Uterus (tissue), 4 donors: ENCODE measurements at places on chromosomes 12 and 14. TPM values are rescaled to one million over a fixed set of nuclear protein-coding genes. Genes with fewer than 3 reads are reported as not detected.
A peak's percentile ranks its signal among the peaks of the same experiment; 100 is the strongest.

DAAM1 gene
- 52.4 TPM for total RNA-seq

CD27 gene
- not detected for total RNA-seq

CELA1 gene
- not detected for total RNA-seq

PRB2 gene
- total RNA-seq, result not detected

TOMM20L gene
- 18.7 TPM for total RNA-seq

SLC7A7 gene
- total RNA-seq, result 5.9 TPM

DNA sequence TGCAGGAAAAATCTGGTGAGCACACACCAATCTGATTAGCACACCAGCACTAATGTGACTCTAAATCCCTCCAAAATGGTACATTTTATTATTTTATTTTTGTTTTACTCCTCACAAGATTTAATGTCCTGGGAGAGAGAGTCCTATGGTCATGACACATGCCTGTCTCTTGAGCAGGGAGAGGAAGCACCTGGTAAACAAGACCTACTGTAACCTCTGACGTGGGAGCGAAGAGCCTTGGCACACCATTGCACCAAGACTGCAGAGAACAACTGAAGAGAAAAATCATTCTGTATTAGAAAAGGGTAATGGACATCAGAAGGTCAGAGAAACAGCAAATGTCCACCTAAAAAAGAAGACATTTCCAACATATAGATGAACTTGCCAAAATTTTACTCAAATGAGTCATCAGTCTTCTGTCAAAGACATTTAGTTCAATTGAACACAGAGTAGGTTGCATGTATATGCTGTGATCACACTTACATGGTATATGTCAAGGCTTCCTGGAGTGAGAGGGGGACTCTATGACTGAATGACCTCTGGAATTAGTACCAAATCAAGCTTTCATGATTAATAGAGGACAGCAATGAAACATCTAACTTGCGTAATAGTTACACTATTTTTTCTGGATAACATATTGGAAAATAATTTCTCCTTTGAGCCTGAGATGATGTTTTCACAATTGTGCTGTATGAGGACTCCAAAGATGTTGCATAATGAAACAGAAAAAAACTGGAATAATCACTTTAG, 186.9 kb upstream of the FLRT2 start:
- DNase-seq, result no peak
- H3K4me1 ChIP-seq, result no peaks in the 10 kb centered on the region
- H3K4me3 ChIP-seq, result no peak overlapping the region
- H3K27ac ChIP-seq, result no peak overlapping the region
- H3K27me3 ChIP-seq, result no peaks in the 10 kb centered on the region
- no peaks in the 10 kb centered on the region for H3K36me3 ChIP-seq

GRCh38 chr12:98618952-98619351, 25.5 kb downstream of the SLC25A3 start:
- H3K4me3 ChIP-seq, result no peak overlapping the region
- H3K36me3 ChIP-seq, result no peaks in the 10 kb centered on the region
- no peak overlapping the region for H3K27ac ChIP-seq
- H3K4me1 ChIP-seq, result no peaks in the 10 kb centered on the region
- H3K27me3 ChIP-seq, result no peaks in the 10 kb centered on the region
- no peak for DNase-seq

- peaks cover 9% of the 10 kb centered on the region for H3K4me1 ChIP-seq
- H3K27ac ChIP-seq, result no peak overlapping the region
- DNase-seq, result peak; percentile 48
- no peaks in the 10 kb centered on the region for H3K27me3 ChIP-seq
- H3K36me3 ChIP-seq, result no peaks in the 10 kb centered on the region
Measured at GRCh38 chr12:53743266-53744129, 8.3 kb downstream of the CISTR start.

DNA sequence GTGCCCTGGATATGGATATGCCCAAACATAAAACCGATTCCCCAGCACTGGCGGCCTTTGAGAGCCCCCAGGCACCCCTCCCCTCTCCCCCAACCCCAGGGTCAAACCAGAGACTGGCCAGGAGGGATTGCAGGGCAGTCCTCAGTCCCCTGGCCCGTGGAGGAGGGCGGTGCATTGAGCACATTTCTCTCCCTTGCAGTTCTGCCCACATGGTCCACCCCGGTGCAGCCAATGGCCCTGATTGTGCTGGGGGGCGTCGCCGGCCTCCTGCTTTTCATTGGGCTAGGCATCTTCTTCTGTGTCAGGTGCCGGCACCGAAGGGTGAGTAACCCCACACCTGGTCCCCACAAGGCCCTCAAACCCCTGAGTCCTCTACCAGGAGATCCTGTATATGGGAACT, 3.4 kb upstream of the GPR162 start:
- DNase-seq, result no peak
- no peaks in the 10 kb centered on the region for H3K36me3 ChIP-seq
- H3K4me3 ChIP-seq, result no peak overlapping the region
- no peak overlapping the region for H3K27ac ChIP-seq

DNA sequence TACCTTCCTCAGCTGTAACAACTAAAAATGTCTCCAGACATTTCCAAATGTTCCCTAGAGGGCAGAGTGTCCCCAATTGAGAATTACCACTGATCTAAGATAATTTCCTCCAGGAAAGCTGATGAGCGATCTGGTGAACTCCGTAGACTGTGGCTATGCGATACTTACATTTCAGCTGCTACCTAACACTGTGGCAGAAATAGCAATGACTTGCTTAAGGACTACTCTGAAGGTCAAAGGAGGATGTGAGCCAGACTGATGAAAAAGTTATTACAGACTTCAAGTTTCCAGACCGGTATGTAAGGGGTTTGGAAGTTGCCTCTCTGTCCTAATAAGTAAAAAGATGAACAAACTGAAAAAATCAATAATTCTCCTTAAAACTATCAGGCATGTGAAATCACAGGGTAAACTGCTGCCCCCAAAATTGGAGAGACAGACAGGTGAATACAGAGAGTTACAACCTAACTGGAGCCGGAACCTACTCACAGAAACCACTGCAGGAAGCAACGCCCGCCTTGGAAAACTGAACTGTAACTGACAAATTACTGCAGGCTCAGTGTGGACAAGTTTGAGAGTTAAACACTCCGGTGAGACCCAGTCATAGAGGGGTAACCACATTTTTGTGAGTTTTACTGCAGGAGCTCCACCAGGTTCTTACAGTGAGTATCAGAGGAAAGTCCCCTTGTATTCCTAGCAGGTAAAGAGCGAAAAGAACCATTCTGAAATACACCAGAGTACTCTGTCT, 60.0 kb upstream of the PARP11 start:
- H3K4me3 ChIP-seq, result no peak overlapping the region
- no peaks in the 10 kb centered on the region for H3K27me3 ChIP-seq
- no peak for DNase-seq
- H3K36me3 ChIP-seq, result no peaks in the 10 kb centered on the region
- H3K4me1 ChIP-seq, result no peaks in the 10 kb centered on the region

GRCh38 chr12:116599285-116600136, 40.3 kb downstream of the MAP1LC3B2 start:
- H3K4me3 ChIP-seq, result peak overlapping the region; percentile 20
- H3K4me1 ChIP-seq, result peaks cover 4% of the 10 kb centered on the region
- no peaks in the 10 kb centered on the region for H3K27me3 ChIP-seq

- DNase-seq, result no peak
- H3K36me3 ChIP-seq, result no peaks in the 10 kb centered on the region
- no peak overlapping the region for H3K4me3 ChIP-seq
- H3K27ac ChIP-seq, result no peak overlapping the region
- peaks cover 47% of the 10 kb centered on the region for H3K27me3 ChIP-seq
Measured at GRCh38 chr12:53924521-53925405, 13.9 kb upstream of the HOXC13 start.

GRCh38 chr12:58681730-58682129, 238.6 kb downstream of the LRIG3 start:
- no peak for DNase-seq
- H3K36me3 ChIP-seq, result no peaks in the 10 kb centered on the region
- no peak overlapping the region for H3K4me3 ChIP-seq
- H3K27me3 ChIP-seq, result no peaks in the 10 kb centered on the region

- no peak overlapping the region for H3K4me3 ChIP-seq
- H3K27me3 ChIP-seq, result no peaks in the 10 kb centered on the region
- no peak overlapping the region for H3K27ac ChIP-seq
- no peaks in the 10 kb centered on the region for H3K36me3 ChIP-seq
- no peaks in the 10 kb centered on the region for H3K4me1 ChIP-seq
- no peak for DNase-seq
Measured at GRCh38 chr12:89618113-89618862, 90.3 kb downstream of the ATP2B1 start.

DNA sequence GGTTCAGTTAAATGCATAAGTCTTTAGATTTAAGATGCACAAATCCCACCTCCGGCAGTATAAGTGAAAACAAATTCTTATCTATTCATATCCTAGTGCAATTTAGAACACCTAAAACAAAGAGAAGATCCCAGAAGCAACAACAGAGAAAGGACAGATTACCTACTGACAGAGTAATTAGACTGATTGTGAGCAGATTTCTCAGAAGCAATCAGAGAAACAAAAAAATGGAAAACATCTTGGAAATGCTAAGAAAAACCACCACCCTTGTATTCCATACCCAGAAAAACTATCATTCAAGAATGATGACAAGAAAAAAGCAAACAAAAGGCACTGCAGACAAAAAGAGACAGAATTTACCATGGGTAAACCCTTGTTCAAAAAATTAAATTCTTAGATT, 47.6 kb upstream of the SELPLG start:
- H3K4me1 ChIP-seq, result peaks cover 13% of the 10 kb centered on the region
- no peak for DNase-seq
- H3K4me3 ChIP-seq, result no peak overlapping the region

GRCh38 chr12:110698171-110698902, 9.4 kb upstream of the HVCN1 start:
- H3K4me1 ChIP-seq, result no peaks in the 10 kb centered on the region
- peak; percentile 81 for DNase-seq

- H3K36me3 ChIP-seq, result no peaks in the 10 kb centered on the region
- H3K4me3 ChIP-seq, result no peak overlapping the region
- no peaks in the 10 kb centered on the region for H3K4me1 ChIP-seq
- no peak for DNase-seq
- no peaks in the 10 kb centered on the region for H3K27me3 ChIP-seq
Measured at GRCh38 chr12:43550831-43551271, 1.2 kb downstream of the ADAMTS20 start.

- no peak overlapping the region for H3K27ac ChIP-seq
- H3K4me1 ChIP-seq, result no peaks in the 10 kb centered on the region
Measured at GRCh38 chr12:20155374-20155773, 213.0 kb upstream of the PDE3A start.

- no peaks in the 10 kb centered on the region for H3K27me3 ChIP-seq
- H3K4me3 ChIP-seq, result no peak overlapping the region
- no peaks in the 10 kb centered on the region for H3K36me3 ChIP-seq
- no peak for DNase-seq
Measured at GRCh38 chr12:44833561-44833960, 42.6 kb downstream of the NELL2 start.

DNA sequence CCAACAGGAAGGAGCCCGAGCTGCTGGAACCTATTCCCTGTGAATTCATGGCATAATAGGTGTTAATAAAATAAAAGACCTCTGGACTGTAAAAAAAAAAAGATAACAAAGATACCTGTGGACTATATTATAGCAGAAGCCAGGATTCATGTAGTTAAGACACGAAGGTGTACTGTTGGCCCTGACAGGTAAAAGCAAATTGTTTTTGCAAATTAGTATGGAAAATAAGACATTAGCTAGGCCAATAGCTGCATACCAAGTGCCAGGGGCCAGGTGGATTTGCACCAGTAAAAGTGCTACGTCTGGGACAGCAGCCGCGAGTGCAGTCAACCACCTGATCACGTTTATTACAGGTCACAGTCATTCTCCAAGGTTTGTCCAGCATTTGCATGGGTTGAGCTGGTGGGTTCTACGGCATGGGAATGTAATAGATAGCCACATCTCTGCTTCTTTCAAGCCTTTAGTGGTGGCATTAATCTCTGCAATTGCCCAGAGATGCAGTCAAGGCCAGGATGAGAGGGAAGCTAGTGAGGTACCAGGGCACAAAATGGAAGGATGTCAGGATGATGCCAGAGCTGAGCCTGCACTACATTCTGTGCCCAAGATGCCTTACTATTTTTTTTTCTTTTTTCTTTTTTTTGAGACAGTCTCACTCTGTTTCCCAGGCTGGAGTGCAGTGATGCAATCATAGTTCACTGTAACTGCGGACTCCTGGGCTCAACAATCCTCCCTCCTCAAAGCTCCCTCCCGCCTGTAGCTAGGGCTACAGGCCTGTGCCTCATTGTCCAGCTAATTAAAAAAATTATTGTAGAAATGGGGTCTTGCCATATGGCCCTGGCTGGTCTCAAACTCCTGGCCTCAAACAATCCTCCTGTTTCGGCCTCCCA, 26.3 kb downstream of the TNFAIP2 start:
- no peaks in the 10 kb centered on the region for H3K36me3 ChIP-seq
- H3K27me3 ChIP-seq, result no peaks in the 10 kb centered on the region
- no peak for DNase-seq
- no peaks in the 10 kb centered on the region for H3K4me1 ChIP-seq

GRCh38 chr14:63891148-63891975, 38.6 kb downstream of the SYNE2 start:
- peak overlapping the region; percentile 59 for H3K27ac ChIP-seq
- no peaks in the 10 kb centered on the region for H3K36me3 ChIP-seq
- no peaks in the 10 kb centered on the region for H3K4me1 ChIP-seq

DNA sequence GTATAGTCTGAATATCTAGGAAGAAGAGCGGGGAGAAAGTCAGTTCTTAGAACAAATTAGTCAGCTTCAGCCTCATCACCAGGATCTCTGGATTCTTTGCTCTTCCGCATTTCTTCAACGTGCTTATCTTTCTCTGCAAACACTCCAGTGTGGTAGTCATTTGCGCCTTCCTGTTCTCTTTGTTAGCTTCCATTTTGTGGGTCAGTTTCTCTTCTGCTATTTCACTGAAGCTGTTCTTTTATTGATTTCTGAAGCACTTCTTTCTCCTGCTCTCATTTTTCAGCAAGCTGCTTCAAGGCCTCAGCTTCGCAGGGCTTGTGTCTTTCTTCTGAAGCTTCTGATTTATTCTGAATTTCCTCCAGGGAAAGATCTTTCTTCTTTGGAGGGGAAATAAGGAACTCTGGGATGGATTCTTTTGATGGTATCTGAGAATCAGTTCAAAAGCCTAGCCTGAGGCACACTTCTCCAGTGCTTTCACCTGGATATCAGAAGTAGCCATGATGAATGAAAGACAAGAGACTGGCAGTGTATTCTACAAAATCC, 13.5 kb downstream of the AMN1 start:
- DNase-seq, result no peak
- H3K4me1 ChIP-seq, result no peaks in the 10 kb centered on the region
- no peaks in the 10 kb centered on the region for H3K27me3 ChIP-seq
- no peak overlapping the region for H3K4me3 ChIP-seq
- no peaks in the 10 kb centered on the region for H3K36me3 ChIP-seq

DNA sequence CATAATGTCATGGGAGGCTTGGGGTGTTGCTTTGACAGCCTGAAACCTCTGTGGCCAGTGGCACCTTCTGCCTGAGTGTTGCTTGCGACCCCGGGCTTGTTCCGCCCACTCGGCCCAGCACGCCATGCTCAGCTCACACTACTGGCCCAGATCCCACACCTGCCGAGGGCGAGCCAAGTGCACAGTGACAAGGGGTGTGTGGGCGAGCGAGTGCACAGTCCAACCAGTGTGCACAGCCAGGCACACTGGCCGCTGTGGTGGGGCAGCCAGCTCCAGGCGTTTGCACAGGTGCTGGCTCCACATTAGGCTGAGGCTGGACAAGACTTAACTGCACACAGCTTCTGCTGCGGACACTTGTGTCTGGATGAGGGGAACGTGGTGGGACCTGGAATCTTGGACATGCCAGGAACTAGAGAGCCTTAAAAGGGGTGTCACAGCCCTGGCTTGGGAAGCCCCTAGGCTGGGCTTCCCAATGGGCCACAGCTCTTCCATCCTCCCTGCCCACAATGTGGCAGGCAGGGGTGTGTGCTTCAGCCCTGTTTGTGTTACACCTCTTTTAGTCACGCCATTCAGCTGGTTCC, 609.2 kb upstream of the FOXG1 start:
- DNase-seq, result no peak
- no peaks in the 10 kb centered on the region for H3K36me3 ChIP-seq
- no peaks in the 10 kb centered on the region for H3K4me1 ChIP-seq
